Sigmoid colon (tissue), 7 donors: ENCODE measurements at places on chromosomes 2 and 18. TPM values are rescaled to one million over a fixed set of nuclear protein-coding genes. Genes with fewer than 3 reads are reported as not detected.

- no peak for DNase-seq
Observed at GRCh38 chr2:186572705-186573104, 17.2 kb upstream of the ITGAV start.

- DNase-seq: peak; percentile 89
Observed at GRCh38 chr2:176128982-176129796, at the start of gene HOXD8. Gene HOXD8, plus strand, starts transcription at chr2:176129705. Its CDS starts 662 bp downstream, at chr2:176130367.

DNA sequence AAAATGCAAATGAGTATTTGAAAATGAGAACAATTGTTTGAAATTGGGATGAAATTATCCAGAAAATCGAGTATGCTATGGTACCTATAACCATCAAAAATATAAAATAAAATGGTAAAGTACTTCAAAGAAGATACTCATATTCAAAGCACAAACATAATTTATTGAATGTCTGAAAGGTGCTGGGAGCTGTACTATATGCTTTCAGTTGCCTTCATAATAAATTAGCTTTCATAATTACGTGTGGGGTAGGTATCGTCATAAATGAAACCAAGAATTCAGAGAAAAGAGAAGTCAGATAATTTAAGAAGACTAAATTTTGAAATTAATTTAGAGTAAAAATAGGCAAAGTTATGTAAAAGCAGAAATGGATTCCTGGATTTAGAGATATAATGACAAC is 721.9 kb upstream of the ACVR2A start:
- DNase-seq: no peak

DNA sequence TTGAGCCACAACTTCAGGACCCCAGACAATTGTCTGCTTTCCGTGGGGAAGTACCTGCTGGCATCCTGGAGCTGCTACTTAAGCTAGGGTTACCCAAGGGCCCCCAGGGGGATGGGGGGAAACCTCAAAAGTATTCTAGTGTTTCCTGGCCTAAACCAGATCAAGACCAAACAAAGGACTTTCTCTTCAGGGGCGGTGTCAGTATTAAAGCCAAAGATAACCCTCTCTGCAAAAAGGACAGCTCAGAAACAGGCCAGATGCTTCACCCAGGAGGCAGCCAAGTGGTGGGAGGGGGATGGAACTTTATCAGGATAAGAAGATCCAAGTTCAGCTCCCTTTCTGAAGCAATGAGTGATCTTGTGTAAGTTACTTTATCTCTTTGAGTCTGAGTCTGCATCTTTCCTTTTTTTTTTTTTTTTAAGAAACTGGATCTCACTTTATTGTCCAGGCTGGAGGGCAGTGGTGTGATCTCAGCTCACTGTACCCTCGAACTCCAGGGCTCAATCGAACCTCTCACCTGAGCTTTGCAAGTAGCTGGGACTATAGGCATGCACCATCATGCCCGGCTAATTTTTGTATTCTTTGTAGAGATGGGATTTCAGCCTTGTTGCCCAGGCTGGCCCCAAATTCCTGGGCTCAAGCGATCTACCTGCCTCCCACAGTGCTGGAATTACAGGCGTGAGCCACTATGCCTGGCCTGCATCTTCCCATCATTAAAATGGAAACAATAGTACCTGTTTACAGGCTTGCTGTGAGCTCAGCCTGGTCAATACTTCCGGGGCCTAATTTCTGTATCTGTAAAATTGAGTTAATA is 151.8 kb upstream of the PTPRM start:
- DNase-seq: no peak

DNA sequence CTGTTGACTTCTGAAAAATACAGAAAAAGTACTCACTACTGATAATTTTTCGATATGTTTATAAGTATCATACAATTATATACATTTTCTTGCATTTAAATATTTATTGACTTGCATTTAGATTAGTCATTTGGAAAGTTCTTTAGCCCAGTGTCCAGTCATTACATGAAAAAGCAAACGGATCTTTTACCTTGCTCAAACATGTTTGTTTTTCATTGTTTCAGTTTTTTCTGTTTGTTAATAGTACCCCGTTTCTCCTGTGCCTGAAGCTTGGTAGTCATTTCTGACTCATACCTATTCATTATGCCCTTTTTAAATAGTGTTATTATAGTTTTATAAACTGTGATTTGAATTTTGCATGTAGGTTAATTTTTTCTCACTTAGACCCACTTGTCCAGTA is 28.1 kb downstream of the CEP192 start:
- DNase-seq: no peak

GRCh38 chr2:206305523-206306245 is 31.2 kb downstream of the ZDBF2 start:
- DNase-seq: no peak

DNA sequence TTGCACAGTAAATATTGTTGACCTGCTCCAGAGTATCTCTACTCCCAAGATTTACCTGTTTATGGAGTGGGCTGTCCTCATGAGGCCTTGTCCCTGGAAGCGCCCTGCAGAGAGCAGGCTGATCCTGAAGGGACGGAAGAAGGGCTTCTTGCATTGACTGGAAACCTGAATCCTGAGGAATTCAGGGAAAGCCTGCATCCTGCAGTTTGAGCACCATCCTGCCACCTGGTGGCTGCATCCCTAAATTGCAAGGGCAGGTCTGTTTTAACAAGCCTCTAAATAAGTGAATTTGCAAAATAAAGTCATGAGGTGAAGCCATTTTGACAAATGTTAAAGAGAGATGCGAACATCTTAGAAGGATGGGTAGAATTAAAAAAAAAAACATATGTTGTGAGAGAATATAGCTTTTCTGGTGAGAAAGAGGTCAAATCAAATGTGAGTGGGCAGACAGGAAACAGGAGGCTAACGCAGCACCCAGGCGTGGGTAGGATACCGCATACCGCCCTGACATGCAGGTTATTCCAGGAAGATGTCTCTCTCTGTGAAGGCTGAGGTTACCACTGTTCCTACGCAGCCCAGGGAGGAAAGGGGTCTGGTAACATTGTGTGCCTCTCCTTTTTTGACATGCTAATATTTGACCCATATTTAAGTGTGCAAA is 754.9 kb downstream of the RNF144A start:
- DNase-seq: no peak

- DNase-seq: no peak
Observed at GRCh38 chr2:230583581-230583980, 129.1 kb upstream of the CAB39 start.

DNA sequence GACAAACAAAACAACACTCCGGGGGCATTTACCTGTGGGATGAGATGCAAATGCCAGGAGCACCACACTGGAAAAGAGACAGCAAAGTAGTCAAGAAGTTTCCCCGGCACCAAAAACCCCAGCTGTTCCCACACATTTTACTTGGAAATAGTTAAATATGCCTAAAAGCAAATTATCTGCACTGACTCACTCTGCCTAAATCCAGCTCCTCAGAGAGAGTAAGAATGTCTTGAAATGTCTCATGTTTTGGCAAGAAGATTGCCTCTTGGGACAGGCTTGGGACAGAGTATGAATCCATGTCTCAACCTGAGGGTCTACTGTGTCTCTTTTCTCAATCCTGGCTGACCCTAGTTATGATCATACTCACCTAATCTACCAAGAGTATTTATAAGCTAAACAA is 87.5 kb upstream of the RIOK3 start:
- DNase-seq: no peak

DNA sequence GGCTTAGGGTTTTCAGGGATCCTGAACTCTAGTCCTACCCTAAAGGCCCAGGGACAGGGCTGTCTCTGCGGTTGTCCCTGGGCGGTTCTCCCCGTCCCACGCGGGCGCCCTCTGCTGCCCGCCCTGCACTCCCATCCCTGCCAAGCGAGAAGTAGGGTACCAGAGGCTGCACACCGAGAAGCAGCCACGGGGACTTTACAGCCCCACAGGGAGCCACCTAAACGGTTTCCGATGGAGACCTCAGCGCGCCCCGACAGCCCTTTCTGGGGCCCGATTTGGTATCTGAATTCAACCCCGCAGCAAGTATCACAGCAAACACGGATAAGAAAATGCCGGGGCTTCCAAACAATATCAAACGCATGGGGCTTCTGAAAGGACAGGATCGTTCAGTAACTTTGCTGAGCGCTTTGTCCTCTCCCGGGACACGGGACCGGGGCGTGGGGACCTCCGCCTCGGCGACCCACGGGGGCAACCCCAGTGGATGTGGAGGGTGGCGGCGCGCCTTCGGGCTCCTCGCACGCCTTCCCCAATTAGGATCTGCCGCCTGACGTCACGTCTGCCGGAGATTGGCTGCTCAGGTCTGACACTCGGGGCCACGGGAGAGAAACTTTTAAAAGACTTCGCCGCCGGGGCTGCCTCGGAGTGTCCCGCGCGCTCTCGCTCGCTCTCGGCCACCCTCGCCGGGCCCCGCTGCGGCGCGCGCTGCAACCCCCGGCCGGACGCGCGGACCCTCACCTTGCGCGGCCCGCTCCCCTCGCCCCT is at the start of gene LTBP1:
Gene LTBP1, plus strand, starts transcription at position 640 of the 762 bp plus-strand sequence. CDS start 372 bp downstream, outside the sequence.
- DNase-seq: peak; percentile 88

- DNase-seq: no peak
Observed at GRCh38 chr18:44602845-44603244, 77.8 kb upstream of the SETBP1 start.

DNA sequence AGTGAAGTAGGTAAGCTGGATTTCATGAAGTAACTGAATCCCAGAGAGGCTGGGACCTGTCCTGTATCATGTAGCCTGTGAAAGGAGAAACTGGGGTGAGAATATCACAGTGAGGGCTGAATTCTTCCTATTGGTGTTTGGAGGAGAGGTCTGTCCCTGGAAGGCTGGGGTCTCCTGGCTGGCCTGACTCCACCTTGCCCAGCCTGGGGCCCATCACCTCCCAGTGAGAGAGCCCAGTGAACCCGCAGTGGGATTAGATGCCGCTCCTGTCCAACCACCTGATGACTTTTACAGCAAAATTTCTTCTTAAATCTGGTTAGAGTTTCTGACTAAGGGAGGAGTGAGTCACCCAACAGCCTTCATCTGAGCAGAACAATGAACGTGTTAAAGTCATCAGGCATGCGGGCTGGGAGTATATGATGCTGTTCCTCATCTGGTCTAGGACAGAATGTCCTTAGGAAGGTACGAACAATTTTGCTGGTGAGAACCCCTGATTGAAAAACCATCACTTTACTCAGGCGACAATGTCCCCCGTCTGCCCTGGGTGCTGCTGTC is 152.9 kb downstream of the LPIN1 start:
- DNase-seq: no peak

DNA sequence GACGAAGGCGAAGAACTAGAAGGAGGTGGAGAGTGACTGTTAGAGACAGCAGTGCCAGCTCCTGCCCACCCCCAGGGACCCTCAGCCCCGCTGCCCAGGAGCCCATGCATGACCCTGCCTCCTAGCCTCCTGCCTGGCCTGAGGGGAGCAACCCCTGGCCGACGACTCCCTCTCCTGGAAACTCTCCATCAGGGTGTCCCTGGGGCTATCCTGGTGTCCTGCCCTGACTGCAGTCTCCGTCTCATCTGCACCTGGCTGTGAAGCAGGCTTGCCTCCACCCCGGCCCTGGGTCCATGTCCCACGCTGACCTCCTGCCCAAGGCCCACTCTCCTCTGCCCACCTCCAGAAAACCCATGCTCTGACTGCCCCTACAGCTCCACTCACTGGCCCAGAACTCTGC is 120.2 kb downstream of the RPIA start:
- DNase-seq: no peak

- no peak for DNase-seq
Observed at GRCh38 chr2:158782616-158783015, 12.5 kb upstream of the DAPL1 start.

- no peak for DNase-seq
Observed at GRCh38 chr18:37425222-37425621, 140.4 kb downstream of the CELF4 start.

- DNase-seq: no peak
Observed at GRCh38 chr2:106338043-106338442, 130.2 kb downstream of the RGPD3 start.

TRIM43 gene
- not detected for polyA plus RNA-seq

PFN4 gene
- polyA plus RNA-seq: not detected

IL36G gene
- polyA plus RNA-seq: not detected

ACADL gene
- not detected for polyA plus RNA-seq

MSH2 gene
- polyA plus RNA-seq: 7.2 TPM

HRH4 gene
- polyA plus RNA-seq: 0.01 TPM

MAIP1 gene
- polyA plus RNA-seq: 54.1 TPM

SDC1 gene
- polyA plus RNA-seq: 19.4 TPM

CSRNP3 gene
- polyA plus RNA-seq: 0.96 TPM

MC4R gene
- not detected for polyA plus RNA-seq

MOGAT1 gene
- not detected for polyA plus RNA-seq

KYNU gene
- polyA plus RNA-seq: 4.6 TPM

PDE11A gene
- polyA plus RNA-seq: not detected

ADAM23 gene
- 1.6 TPM for polyA plus RNA-seq
